ENCODE measurements at places on chromosomes 3 and 15.

- peak; percentile 48 for DNase-seq
Observed at GRCh38 chr3:43378066-43378935, 92.0 kb downstream of the SNRK start.

GRCh38 chr3:129398803-129399144 lies 29.7 kb downstream of the EFCAB12 start:
- peak; percentile 52 for DNase-seq

DNA sequence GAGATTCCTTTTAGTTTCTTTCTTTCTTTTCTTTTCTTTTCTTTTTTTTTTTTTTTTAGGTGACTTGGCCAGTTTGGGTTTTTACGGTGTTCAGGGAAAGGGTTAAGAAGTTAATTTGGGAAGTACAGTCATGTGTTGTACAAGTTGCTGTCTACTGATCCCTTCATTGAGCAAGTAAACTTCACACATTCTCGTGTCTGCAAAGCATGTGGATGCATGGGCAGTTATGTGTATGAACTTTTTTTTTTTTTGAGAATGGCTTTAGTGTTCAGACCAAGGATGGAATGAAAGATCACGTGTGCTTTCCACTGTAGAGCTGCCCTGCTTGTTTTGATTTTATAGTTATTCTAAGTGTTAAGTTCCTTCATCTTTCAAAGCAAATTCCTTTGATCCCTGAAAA lies 132.3 kb downstream of the PGPEP1L start:
- DNase-seq, result no peak

DNA sequence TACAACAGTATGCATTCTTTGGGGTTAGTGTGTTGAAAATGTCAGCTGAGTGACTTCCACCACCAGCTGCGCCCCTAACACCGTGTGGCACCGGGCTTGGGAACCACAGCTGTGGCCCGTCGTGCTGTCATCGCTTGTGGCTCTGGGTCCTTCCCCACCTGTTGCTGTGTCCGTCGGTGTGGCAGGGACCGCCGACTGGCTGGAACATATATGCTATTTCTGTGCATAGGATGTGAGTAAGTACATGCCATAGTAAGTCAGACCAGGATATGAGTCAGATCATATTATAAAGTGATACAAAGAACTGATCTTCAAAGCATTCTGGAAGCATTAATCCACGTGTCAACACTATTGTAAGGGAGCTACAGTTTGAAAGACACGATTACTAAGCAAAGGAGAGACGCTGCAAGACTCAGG lies 31.9 kb downstream of the EHD4 start:
- no peak for DNase-seq

DNA sequence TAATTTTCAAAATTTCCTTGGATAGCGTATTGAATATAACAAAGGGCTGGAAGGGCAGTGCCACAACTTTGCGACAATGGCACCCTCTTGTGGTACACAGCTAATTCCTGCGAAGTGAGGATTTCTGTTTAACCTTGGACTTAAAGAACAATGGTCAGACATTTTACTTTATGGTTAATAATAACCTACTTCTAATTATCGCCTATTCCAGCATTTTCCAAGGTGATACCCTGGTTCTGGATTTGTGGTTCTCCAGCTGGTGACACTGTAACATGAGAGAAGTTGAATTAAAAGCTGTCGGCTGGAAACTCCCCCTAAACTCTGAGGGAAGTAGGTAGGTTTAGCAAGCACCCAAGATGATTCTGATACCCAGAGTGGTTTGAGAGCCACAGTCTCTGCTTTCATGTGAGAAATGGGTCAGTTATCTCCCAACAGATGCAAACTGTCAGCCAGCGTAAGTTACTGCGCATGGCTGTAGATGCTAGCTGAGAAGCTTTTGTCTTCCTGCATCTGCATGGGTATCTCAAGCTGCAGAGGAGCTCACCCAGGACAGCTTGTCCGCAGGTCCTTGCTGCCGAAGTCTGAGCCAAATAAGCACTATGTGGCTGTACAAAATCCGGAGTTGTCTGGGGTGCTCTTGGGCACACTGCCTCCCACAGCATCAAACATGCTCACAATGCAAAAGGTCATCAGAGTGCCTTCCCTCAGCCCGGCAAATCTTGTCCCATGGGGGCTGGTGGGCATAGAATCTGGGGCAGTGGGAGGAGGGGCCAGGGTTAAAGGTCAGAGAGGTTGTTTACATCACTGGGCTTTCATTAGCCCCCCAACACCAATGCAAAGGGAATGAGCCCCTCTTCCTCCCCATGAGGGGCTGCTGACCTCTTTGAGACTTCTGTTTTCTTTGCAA lies 6.6 kb upstream of the CHSY1 start:
- DNase-seq, result peak; percentile 75

DNA sequence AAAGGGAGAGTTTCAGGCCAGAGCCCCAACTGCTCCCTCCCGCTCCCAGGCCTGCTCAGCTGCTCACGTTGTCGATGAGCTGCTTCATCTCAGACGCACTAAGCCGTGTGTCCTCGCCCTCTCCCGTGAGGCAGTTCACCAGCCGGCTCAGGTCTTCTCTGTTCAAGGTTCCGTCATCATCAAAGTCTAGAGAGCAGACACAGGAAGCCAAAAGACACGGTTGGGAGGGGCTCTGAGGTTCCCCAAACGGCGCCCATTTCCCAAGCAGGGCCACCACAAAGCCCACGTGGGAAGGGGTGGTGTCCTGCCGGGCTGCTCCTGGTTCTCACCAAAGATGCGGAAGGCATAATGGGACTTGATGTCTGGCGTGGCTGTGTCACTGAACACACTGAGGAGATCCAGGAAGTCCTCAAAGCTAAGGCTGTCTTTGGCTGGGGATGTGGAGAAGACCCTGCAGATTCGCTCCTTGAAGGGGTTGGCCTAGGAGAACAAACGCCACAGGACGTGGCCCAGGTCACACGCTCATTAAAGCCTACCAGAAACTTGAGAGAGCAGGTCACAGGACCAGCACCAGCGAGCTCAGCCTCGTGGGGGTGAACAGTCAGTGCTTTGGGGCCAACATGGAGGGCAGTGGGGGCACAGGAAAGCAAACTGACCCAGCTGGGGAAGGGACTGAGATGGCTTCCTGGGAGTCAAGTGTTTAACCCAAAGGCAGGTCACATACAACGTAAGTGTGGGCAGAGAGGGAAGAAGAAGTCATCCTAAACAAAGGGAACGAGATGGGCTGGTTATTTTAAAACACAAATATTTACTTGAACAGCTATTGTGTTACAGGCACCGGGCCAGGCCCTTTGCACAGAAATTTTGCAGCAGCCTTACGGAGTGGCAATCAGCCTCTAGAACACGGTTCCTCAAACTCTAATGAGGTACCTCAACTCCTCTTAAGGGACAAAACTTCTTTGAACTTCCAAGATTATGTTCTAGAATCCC lies 2.4 kb downstream of the CIB1 start:
- no peak for DNase-seq

- DNase-seq, result no peak
Observed at GRCh38 chr15:71455878-71456277, 340.6 kb downstream of the THSD4 start.

GRCh38 chr3:193982258-193982659 lies 153.7 kb upstream of the HES1 start:
- DNase-seq, result no peak

GRCh38 chr3:170092907-170093306 lies 55.1 kb downstream of the GPR160 start:
- DNase-seq, result no peak

DNA sequence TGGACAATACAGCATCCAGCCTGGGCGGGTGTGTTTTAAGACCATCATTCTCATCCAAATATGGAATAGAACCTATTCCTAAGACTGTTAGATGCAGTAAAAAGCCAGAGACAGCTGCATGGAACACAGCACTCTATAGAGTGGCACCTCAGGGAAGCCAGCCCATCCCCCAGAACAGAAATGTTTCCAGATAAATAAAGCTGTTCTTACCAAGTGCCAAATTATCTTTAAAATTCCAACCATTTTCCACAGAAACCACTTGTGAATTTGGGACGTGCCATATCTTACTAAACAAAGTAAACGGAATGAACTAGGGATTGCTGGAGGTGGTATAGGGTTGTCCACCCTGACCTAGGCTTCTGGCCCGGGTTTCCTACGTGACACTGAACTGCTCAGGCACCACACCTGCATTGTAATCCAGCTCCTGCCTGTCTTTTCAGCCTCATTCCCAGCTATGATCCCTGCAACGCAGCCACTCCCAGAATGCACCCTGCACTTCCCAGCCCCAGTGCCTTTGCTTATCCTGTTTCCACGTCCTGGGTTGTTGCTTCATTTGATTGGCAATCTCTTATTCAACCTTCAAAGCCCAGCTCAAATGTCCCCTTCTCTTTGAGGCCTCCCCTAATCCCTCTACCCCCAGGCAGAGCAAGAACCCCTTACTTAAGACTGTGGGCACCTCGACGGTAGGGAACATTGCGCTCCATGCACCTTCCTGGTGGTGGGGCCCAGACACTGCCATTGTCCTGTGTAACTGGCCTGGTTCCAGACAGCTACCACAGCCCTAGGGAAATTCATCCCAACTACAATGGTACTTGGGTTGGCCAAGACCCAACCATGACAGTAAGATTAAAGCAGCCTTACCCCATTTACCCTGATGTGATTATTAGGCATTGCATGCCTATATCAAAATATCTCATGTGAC lies 100.2 kb downstream of the IQSEC1 start:
- DNase-seq, result no peak

DNA sequence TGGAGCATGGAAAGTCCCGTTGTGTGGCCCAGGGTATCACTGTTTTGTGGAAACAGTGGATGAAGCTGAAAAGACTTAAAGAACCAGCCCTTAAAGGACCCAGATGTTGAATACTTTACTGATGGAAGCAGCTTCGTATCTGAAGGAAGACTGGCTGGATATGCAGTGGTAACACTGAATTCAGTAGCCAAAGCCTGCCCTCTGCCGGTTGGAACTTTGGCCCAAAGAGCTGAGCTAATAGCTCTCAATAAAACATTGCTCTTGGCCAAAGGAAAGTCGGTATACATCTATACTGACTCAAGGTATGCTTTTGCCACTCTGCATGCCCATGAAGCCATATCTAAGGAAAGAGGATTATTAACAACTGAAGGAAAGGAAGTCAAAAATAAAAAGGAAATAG lies 885.4 kb downstream of the PDCD6IP start:
- peak; percentile 79 for DNase-seq

- DNase-seq, result no peak
Observed at GRCh38 chr3:55675478-55675877, 188.4 kb upstream of the WNT5A start.

DNA sequence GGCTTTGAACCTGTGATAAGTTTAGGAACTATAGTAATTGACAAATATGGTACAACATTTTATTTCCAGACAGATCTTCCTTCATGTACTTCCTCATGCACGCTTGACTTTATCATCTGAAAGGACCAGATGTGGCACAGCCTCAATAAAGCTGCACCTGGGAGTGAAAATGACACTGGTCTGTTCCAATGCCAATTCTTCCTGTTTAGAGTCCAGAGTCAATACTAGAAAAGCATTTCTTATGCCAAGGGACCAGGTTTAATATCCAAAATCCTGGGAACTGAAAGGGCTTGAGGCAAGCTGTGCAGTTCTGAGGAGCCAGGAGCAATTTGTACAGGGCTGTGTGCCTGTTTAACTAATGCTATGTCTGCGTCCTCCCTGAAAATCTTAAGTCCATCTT lies 15.3 kb downstream of the DPH6 start:
- no peak for DNase-seq

DNA sequence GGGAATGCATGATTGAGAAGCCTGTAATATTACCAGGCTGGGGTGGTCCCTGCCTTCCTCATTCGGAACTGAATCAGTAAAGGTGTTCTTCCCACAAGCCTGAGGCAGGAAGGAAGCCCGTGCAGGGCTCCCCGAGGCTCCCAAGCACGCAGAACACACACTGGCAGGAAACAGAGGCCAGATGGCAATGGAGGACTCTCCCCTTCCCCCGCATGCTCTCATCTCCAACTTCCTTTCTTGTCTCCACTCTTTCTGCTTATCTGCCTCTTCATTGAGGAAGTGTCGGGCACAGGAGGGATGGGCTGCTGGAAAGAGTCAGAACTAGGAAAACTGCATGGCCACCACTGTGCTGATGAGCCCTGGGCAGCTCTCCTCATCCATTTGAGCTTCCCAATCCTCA lies 123.5 kb downstream of the NUP210 start:
- DNase-seq, result no peak

DNA sequence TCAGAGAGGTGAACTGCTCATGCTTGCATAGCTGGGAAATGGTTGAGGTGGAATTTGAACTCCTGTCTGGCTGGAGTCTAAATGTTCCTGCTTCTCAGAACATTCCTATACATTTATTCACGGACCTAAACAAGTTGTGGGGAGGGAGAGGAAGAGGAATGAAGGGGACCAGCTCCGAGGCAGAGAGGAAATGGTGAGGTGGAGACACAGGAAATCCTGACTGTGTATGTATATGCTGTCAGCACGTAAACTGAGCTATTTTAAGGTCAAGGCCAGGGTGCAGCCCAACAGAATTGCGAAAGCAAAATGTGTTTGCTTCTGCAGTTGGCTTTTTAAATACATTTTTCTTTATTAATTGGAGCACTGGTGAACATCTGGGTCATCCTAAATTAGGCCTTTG lies 74.1 kb upstream of the POMGNT2 start:
- DNase-seq, result no peak

- peak; percentile 16 for DNase-seq
Observed at GRCh38 chr3:111712294-111713167, 117.4 kb upstream of the ZBED2 start.

GRCh38 chr3:140842984-140843649 lies 98.5 kb upstream of the SLC25A36 start:
- DNase-seq, result no peak

DNA sequence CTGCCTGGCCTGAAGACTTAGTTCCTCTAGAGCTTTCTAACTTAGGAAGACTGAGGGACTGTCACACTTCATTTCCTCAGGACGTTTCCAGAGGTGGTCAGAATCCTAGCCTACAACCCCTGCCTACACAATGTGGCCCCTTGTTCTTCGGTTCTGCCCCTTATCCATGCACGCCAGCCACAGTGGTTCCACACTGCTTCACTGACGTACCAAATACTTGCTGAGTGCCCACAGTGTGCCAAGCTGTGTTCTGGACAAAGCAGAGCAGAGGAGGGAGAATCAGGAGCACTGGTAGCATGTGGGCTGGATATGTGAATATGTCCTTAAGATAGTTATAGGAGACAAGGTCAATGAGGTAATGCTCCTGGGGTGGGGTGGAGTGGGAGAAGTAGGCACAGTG lies 70.5 kb upstream of the SAMMSON start:
- DNase-seq, result no peak

DNA sequence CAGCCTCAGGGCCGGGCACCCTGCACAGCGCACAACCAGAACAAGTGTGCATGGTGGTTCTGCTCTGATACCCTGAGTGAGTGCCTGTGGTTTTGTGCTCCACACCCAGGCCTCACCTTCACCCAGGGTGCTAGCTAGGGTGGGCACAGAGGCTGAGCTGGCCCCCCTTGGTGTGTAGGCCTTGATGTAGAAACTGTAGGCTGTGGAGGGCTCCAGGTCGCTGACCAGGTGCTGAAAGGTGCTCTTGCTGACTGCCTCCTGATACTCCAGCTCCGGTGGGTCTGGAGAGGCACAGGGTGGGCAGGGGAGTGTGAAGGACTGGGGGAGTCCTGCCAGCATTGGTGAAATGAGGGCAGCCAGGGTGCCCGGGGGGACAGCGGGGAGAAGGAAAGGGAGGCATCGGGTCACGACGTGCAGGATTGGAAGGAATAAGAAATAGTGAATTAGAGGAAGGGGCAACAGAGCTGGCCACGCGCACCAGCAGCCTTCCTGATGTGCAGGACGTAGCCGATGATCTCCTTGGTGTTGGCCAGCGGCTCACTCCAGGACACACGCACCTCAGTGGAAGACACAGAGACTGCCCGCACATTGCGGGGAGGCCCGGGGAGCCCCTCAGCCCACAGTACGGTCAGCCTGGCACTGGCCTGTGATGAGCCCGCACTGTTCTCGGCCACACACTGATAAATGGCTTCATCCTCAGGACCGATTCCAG lies 26.6 kb downstream of the RNU5B-1 start:
- peak; percentile 24 for DNase-seq

GRCh38 chr15:72866182-72866581 lies 82.6 kb upstream of the ADPGK start:
- no peak for DNase-seq
